ENCODE measurements at places on chromosomes 13 and 19. TPM values are rescaled to one million over a fixed set of nuclear protein-coding genes. Genes with fewer than 3 reads are reported as not detected.

- peak; percentile 56 for ATAC-seq
These were observed 12.6 kb downstream of the LRRC4B start for GRCh38 chr19:50555450-50556281.

CRLF1 gene
- total RNA-seq: 1.9 TPM

GRCh38 chr19:40363069-40363468, 14.6 kb downstream of the PLD3 start:
- ATAC-seq: no peak

- ATAC-seq: no peak
These were observed 2.5 kb upstream of the ZMYM2 start for GRCh38 chr13:19955873-19956559.

DNA sequence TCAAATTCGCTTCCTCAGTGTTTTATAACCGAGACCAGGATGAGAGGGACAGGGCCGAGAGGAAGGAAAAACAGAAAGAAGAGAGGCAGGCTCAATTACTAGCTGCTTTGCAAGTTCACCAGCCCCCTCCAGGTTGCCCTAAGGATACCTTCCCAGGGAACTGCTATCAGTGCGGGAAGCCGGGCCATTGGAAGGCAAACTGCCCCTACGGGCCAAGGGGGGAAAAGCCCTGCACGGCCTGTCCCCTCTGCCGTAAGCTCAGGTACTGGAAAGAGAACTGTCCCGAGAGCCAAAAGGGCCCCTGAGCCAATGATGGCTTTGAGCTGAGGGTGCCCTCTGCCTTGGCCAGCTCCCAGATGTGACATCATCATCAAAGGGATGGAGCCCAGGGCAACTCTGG, 3.2 kb upstream of the ERVV-1 start:
- no peak for ATAC-seq

DNA sequence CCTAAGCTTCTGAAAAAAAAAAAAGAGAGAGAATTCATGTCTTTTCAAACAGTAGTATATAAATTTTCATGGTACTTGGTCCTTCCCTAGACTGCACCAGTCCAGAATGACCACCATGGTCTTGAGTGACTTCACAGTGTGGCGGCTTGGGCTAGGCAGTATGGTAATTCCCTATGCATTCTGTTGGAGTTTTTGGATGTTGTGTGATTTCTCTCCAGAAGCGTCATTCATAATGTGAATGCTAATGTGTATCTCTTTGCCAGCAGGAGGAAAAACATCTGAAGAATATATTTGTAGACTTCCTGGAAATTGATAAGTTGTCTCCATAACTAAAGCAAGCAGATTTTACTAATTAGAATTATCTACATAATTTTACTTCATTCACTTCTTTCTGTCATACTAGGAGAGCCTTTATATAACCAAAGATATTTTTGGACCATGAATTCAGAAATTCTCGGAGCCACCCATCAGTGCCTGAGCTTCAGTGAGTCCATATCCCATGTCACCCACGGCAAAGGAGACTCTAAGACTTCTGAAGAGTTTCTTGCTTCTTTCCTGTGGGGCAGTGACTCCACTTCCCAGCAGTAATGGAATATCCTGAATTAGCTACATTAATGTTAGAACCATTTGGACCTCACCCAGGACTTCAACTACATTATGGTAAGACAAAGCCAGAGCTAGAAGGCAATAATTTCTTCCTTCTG, 8.4 kb downstream of the STARD13 start:
- no peak for ATAC-seq

DNA sequence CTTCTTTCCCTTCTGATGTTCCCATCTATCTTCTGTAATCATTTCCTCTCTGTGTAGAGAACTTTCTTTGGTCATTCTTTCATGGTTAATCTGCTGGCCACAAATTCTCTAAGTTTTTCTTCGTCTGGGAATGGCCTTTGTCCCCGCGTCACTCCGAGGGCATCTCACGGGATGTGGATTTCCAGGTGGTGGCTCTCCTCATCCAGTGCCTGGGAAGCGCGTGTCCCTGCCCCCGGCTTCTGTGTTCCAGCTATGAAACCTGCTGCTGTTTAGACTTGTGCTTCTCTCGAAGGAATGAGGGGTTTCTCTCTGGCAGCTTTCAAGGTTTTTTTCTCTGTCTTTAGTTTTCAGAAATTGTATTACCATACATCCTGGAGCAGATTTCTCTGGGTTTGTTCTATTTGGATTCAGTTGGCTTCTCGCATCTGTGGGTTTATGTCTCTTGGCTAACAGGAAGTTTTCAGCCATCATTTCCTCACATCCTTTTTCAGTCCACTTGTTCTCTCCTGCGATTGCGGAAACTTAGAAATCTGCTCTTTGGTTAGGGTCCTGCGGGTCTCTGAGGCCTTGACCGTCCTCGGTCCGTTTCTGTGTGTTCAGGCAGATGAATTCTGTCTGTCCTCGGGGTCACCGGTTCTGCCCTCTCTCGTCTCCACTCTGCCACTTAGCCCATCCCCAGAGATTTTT, 36.9 kb upstream of the DCUN1D2 start:
- ATAC-seq: no peak

DNA sequence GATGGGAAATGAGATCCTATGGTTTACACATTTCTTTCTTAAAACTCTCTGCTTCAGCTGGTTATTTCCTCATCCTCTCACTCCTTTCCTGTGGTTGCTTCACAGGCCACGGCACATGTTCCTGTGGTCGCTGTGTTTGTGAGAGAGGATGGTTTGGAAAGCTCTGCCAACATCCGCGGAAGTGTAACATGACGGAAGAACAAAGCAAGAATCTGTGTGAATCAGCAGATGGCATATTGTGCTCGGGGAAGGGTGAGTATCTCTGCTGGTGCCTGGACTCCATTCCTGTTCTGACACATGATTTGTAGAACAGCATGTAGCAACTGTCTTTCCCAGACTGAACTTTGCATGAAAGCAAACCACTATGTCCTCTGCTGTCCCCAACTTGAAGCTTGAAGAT, 254.2 kb downstream of the ITGBL1 start:
- ATAC-seq: no peak

RUBCNL gene
- 12.8 TPM for total RNA-seq

ZSCAN5B gene
- total RNA-seq: not detected

DNA sequence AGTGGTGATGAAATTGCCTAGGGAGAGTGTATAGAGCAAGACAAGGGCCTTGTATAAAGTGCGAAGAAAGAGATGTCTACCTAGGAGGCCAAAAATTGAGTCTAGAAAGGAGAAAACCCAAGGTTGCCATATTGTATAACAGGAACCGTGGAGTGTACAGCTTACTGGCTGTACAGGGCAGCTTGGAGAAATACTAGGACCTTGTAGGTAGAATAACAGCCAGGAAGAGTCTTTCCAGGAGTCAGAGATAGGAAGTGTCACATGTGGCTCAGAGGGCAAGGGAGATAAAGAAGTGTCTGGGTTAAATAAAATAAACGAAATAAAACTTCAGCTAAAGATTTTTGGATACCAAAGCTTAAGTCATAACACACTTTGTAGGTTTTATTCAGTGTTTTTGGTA, 12.4 kb downstream of the CDK8 start:
- no peak for ATAC-seq

GRCh38 chr13:35957241-35957731, 173.9 kb downstream of the DCLK1 start:
- ATAC-seq: no peak

- no peak for ATAC-seq
These were observed 37.8 kb downstream of the MYO16 start for GRCh38 chr13:108667205-108667604.

DNA sequence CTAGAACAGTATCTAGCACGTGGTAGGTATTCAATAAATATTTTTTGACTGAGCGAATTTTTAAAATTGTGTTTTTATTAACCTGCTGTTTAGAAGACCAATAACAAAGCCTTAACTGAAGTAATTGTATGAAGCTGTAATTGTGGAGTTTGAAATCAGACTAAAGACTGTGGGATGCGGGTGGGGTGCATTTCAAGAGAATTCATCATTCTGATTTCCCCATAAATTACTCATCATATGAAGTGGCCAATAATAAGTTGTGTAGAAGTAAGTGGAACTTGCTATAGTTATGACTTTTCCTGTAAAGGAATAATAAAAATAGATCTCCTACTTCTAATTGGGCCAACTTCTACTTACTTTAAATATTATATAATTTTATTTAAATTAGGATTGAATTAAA, 449.3 kb downstream of the PCDH9 start:
- ATAC-seq: peak; percentile 74

- ATAC-seq: no peak
These were observed 27.6 kb downstream of the PRKD2 start for GRCh38 chr19:46689358-46689757.

CLDND2 gene
- 3.3 TPM for total RNA-seq
